ENCODE measurements at places on chromosomes 5 and 9.
A peak's percentile ranks its signal among the peaks of the same experiment; 100 is the strongest.

- DNase-seq = no peak
These were observed 9.5 kb downstream of the MSX2 start for GRCh38 chr5:174733836-174734235.

- DNase-seq = no peak
These were observed 115.4 kb downstream of the DENND1A start for GRCh38 chr9:123814496-123814895.

DNA sequence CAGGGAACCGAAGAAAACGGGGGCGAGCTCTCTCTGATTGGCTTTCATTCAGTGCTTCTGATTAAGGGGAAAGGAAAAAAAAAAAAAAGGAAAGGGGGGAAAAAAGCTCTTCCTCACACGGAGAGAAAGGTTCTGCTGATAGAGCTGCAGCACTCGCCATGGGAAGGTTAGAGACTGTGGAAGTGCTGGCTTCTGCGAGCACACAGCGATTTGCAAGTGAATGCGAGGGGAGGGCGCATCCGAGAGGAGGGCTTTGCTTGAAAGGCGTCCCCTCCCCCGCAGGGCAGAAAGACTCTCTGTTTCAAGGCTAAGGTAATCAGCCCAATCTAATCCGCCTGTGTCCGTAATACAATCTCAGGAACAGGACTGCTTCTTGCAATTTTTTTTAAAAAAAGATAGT lies at the start of gene CDH10:
Gene CDH10 (minus strand): TSS at position 218 of the 400 bp plus-strand sequence. CDS start 51,488 bp downstream, outside the sequence.
- no peak for DNase-seq

GRCh38 chr9:7533376-7534090 lies 266.0 kb downstream of the DMAC1 start:
- DNase-seq = no peak

DNA sequence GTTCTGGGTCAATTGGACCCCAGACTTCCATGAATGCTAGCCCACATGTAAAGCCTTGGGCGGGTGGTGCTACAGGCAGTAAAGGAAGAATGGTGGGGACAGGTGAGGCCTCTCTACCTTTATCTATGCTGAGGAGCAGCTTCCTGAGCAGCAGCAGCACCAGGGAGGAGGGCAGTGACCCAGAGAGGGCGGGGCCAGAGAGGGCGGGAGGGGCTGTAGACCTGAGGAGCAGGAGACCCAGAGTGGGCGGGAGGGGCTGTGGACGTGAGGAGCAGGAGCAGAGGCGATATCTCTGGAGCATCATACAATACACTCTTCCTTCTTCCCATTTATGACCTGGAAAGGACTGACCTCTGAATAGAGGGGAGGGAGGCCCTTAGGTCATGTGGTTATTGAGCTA lies 165.9 kb downstream of the MTRR start:
- no peak for DNase-seq

GRCh38 chr9:128275198-128276007 lies at the start of gene GOLGA2:
TSS of gene GOLGA2 (minus strand) at chr9:128276007. CDS start at chr9:128275976, 31 bp downstream.
- no peak for DNase-seq

DNA sequence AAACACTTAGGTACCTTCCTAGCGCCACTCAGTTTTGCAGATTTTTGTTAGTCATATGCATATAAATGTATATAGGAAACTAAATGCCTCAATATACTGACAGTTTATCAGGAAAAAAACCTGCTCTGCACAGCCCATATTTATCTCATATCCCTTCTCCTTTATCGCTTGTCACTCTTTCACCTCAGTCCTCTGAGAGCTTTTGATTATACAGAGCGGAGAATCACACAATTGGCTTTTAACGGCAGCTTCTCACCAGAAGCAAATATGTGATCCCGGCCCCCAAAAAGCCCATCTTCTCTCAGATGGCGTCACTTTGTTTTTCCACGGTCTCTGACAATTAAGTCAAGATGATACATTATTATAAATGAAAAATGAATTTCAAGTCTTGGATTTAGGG lies 362.6 kb downstream of the DNAH5 start:
- DNase-seq = no peak

DNA sequence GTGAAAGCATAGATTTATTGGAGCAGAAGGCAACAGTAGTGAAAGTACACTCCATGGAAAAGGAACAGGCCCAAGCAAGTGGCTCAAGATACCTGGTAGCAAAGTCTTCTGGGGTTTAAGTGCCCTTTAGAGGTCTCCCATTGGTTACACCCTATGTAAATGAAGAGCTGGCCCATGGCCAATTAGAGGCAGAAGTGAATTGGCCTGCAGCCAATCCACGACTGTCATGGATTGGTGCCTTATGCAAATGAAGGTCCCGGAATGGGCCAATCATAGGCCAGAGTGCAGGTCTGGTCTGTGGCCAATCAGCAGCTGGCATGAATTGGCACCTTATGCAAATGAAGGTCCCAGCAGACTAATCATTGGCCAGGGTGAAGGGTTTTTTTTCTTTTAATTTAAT lies 64.2 kb upstream of the PCSK5 start:
- no peak for DNase-seq

DNA sequence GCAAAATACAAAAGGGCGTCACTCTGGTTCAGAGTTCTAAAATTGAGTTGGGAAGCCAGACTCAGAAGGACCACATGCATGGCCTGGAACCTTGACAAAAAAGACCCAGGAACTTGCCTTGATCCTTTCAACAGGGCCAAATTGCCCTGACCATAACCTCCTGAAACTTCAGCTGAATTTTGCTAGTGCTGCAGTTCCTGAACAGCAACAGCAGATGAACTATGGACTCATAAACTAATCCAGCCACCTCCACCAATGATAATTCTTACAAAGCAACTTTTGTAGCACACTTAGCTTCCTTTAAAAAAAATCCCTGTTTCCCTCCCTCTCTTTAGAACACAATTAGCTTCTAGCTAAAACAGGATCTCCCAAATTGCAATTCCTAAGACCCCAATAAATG lies 155.9 kb downstream of the MAT2B start:
- no peak for DNase-seq

GRCh38 chr5:61304590-61305381 lies 27.3 kb upstream of the ZSWIM6 start:
- peak; percentile 26 for DNase-seq

DNA sequence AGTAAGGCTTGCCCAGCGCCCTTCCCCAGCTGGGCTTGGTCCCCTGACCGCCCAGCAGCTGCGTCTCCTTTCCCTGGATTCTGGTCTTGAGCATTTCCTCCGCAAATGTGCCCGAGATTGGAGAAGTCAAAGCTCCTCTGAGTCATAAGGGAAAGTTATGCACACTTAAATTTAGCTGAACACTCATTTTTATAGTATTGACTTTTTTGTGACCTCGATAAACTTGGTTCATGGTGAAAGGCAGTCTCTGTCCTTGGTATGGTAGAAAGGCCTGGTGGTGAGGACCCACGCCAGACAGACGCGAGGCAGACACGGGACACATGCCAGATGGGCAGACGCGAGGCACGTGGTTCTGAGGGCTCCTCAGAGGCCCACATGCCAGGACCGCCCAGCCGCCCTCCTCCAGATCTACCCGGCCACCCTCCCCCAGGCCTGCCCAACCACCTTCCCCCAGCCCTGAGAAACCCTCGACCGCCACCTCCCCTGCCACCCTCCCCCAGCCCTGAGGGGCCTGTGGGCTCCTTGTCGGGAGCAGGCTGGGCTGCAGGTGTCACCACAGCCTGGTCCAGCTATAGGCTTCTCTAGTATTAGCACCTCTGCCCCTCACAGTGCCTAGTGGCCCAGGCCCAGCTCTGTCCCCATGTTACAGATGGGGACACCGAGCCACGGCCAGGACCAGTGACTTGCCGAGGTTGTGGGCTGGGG lies 60.9 kb upstream of the CACNA1B start:
- no peak for DNase-seq

DNA sequence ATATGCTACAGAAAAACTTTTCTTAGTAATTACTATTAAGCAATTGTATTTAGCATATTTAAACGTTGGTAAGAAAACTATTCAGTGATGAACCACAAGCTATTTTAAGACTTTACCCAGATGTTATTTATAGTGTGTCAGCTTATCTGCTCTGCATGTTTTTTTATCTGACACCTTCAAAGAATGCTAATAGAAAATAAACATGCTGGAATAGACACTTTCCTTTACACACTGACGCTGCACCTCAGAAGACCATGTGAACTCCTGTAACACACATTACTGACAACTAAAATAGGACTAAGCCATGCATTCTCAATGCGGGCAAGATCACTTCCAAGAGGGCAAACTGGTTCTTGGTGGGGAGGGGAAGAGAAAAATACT lies 38.3 kb downstream of the FNIP1 start:
- DNase-seq = no peak

GRCh38 chr9:86714999-86715398 lies 232.3 kb downstream of the GAS1 start:
- DNase-seq = no peak

DNA sequence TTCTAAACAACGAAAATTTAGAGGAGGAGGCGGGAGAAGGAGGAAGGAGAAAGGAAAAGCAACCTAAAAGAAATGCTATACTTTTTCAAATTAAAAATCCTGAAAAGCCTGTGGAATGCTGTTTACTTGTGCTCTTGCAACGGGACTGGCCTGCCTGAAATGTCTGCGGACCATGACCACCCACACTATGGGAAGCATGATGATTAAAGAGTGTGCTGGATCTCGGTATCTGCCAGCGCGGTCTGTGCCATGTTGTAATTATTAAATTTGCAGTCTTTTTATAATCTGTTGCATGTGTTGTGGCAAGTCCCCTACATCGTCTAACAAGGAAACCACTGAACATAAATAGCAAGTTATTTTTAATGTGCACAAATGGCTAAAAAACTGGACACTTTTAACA lies 111.4 kb downstream of the FANCC start:
- DNase-seq = no peak

DNA sequence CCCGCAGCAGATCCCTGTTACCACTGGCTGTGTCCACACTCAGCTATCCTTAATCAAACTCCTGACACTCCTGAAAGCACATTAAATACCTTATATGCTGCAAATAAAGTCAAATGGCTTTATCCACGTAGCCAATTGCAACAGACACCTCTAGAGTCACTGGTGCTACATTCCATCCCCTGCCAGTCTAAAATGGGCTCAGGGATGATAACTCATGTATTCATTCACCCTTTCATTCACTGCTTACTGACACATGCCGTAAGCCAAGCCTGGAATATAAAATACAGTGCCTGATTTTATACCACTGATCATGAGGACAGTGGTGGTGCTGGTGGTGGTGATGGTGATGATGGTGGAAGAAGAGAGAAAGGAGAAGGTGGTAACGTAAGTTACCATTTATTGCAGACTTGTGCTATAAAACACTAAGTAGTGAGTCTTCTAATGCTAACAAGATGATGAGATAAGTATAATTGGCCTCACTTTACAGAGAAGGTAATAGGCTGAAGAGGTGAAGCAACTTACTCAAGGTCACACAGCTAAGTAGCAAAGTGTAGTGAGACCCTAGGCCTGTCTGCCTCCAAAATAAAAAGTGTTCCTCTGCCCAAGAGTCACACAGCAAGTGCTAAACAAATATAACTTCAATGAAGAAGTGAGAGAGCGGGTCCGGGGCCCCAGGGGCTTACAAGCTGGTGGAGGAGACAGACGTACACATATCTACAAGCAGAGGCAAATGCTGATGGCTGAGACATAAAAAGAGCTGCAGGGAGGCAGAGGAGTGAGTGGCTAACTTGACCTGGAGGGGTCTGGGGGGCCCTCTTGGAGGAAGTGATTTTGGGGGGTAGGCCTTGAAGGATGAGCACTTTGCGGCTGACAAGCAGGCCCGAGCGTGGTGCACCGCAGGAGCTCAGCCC lies 1.2 kb downstream of the TTLL11 start:
- no peak for DNase-seq

DNA sequence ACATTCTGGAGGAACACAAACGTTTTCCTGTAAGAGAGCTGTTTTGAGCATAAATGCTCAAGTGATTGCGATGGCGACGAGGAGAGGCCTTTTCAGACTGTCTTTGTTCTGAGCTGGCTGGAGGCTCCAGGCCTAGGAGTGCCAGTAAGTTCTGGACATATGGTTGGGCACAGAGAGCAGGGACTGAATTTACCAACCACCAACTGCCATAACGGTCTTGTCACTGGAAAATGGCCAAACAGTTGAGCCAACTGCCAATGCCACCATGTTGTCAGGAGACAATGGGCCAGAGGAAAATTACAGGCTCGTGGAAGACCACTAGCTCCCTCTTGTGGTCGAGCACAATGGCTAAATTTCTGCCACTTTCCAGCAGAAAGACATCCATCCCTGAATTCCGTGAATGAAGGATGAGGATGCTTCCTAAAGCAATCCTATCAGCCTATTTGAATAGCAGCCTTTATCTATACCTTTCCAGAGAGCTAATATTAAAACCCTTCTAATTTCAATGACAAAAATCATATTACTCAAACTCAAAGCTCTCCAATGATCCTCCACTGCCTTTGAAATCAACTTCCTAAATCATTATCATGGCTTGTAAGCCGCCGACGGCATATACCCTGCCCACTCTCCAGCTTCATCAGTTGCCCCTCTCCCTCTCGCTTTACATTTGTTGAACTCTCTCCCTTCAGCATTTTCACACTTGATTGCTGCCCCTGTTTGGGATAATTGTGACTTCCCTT lies 66.9 kb upstream of the GLIS3 start:
- DNase-seq = no peak

GRCh38 chr9:108002371-108002956 lies 512.9 kb upstream of the KLF4 start:
- no peak for DNase-seq

DNA sequence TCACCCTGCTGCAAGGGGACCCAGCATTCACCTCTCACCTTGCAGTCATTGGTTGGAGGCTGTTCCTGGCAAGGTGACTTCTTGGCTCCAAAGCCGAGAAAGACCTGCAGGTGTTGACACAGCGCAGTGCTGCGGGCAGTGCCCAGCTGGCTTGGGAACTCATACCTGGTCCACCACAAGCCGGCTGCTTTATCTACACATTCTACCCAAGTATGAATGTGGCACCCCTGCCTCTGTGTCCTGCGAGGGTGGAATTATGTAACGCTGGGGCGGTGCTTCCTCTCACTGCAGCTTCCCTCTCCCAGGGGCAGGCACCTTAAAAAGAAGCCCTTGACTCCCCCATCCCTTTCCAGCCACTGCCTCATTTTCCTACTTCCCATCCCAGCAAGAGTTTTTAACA lies 2.5 kb upstream of the ZMYND19 start:
- no peak for DNase-seq

GRCh38 chr9:120729791-120730241 lies 15.5 kb upstream of the MEGF9 start:
- DNase-seq = no peak

DNA sequence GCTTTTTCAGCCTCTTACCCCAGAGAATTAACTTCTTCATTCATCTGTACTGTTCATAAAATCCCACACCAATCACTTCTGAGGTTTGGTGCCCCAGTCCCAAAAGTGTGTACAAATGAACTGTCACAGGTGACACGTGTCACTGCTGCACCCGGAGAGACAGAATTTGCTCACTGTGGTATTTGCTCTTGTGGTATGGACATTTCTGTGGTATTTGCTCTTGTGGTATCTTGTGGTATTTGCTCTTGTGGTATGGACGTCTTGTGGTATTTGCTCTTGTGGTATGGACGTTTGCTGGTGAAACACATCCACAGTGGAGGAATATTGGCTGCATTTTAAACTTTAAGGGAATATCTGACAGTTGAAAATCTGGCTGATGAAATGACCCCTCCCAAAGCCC lies 214.9 kb upstream of the DAP start:
- no peak for DNase-seq

- no peak for DNase-seq
These were observed 10.7 kb upstream of the SLC22A4 start for GRCh38 chr5:132283423-132284043.

GRCh38 chr9:13513286-13513685 lies 233.8 kb upstream of the MPDZ start:
- no peak for DNase-seq

All from CD4-positive, alpha-beta T cell treated with Interleukin-4 for 4 hours (primary cell).